ENCODE measurements at places on chromosomes 11 and 22. TPM values are rescaled to one million over a fixed set of nuclear protein-coding genes. Genes with fewer than 3 reads are reported as not detected.

GRCh38 chr11:35178067-35178805 is 39.3 kb downstream of the CD44 start:
- no peak for DNase-seq

DNA sequence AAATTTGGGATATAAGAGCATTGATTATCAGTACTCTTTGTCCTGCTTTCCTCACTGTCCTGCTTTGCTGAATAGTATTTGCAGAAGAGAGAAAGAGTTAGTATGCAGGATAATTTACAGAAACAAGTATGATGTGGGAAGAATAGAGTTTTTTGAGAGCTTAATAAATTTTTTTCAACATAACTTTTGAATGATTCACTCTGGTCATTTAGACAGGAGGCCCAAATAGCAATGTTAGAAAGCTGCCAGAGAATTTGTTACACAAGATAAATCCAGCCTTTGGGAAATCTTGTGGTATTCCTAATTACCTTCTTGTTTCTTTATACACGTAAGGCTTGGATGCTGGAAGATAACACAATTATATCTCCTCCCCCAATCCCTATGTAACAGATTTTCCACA is 484.6 kb downstream of the CNTN5 start:
- DNase-seq: no peak

Gene OR52I2
- polyA plus RNA-seq: not detected

Gene OR5B21
- not detected for polyA plus RNA-seq

GRCh38 chr11:86438685-86439084 is 64.0 kb downstream of the CCDC81 start:
- no peak for DNase-seq
